ENCODE measurements at places on chromosomes 4 and X.

DNA sequence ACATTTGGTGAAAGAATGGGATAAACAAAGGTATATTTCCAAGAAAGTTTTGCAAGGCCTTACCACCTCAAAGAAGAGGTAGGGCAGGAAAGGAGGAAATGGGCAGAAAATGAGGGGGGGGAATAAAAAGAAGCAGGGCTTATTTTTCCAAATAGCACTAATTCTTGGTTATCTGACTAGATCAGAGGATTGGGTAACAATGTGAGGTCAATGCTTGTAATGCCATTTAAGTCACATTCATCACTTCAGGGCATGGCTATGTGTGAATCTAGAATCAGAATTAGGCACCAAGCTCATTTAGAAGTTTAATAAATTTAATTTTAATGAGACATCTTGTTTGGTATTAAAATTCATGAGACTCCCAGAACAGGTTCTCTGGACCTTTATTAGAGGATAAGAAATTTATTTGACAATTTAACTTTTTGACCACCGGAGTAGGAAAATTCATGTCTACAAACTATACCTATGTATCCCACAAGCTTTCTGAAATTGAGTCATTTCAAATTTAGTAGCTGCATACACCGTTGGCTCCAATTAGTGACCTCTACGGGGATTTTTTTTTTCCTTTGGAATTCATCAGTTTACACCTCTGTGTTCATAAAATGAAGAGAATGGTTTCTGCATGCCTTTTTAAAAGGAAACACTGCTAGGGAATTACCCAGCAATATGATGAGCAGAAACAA lies 1.4 kb upstream of the STS start:
- no peak for DNase-seq

DNA sequence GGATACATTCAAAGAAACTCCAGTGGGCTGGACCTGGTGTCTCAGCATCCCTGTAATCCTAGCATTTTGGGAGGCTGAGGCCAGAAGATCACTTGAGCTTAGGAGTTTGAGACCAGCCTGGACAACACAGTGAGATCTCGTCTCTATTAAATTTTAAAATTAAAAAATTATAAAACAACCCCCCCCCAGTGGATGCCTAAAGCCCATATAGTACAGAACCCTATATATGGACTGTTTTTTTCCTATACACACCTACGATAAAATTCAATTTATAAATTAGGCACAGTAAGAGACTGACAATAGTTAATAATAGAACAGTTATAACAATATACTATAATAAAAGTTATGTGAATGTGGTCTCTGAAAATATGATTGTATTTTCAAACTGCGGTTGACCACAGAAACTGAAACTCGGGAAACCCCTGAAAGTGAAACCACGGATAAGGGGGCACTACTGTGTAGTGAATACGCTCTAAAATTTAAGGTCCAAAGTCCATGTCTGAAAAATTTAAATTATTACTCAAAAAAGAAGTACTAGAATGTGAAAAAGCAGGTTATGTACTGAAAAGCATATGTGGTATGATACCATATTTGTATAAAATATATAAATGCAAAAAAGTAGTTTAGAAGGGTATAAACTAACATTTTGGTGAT lies 2.0 kb downstream of the SMIM14 start:
- DNase-seq: no peak

GRCh38 chr4:82886147-82886942 lies 4.6 kb downstream of the SEC31A start:
- no peak for DNase-seq

DNA sequence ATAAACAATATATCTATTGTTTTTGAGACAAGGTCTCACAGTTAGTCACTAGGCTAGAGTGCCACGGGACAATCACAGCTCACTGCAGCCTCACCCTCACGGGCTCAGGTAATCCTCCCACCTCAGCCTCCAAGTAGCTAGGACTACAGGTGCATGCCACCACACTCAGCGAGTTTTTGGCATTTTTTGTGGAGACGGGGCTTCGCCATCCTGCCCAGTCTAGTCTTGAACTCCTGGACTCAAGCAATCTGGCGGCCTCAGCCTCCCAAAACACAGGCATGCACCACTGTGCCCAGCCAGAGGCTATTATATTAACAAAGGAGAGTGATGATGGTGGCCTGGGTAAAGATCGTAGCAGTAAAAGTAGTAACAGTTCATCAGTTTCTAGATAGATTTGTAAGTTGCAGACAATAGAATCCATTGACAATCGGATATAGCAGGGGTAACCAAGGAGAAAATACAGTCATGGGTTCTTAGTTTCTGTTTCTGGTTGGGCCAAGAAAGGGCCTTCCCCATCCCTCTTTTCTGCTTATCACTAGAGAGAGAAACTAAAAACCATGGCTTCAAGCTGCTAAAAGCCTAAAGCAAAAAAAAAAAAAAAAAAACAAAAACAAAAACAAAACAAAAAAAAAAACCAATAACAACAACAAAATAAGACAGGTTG lies 60.6 kb downstream of the ANXA10 start:
- DNase-seq: no peak

DNA sequence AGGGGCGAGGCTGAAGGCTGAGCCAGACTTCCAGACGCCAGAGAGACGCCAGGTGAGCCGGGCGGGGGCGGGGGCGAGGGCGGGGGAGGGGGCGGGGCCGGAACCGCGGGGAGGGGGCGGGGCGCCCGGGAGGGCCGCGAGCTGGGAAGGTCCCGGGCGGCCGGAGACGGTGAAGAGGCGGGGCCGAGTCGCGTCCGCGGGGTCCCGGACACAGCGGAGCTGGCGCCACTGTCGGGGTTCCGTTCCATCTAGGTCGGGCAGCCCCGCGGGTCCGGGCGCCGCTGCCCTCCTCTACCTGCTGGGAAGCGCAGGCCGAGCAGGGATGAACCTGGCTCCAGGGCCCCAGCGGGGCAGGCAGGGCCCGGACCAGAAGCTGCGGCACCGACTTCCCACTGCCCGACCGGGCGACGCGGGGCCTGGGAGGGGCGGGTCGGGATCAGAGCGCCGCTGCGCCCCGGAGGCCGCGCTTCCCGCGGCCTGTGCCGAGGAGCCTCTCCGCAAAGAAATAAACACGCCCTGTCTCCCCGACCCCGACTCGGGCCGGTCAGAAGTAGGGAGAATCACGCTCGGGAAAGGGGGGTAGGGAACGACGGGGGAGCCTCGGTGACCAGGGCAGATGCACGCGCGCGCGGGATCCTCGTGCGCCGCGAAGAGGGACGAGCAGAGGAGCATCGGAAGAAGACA lies 10.6 kb downstream of the HMX1 start:
- no peak for DNase-seq

Data from Ammon's horn (tissue), 1 donor.